Effector CD8-positive, alpha-beta T cell (primary cell): ENCODE measurements at places on chromosomes 6 and 20.

DNA sequence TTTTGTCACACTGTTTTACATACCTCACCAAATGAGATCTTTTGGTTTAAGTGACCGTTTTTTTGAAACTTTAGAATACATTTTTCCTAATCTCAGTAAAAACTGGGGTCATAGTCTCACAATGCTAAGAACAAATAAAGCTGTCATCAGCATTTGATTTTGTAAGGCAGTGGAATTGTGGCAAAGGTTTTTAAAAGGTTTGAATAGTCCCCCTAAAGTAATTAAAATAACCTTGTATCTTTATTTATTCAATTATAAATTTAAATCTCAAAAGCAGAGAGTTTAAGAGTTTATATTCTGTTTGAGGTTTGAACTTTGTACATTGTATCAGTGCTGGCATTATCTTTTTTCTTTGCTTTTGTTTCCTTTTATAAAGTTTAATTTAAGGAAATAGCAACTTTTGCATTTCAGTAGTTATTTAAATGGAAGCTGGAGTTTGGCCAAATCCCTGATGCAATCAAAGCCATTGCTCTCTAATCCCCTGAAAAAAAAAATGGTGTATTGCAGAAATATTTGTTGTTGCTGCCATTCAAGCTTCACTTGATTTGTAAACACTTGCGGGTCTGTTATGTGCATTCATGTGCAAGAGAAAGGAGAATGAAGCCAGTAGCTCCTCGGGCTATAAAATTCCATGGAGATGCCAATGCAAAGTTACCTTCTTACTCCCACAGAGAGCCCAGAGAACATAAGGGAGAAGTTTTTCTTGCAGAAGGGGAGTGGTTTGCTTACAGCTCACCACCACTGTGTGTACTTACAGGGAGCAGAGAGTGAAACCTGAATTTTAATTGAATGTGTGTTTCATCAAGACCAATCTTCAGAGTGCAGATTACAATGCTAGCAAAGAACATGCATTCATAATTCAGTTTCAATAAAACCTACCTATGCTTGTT lies 391.8 kb downstream of the ARHGAP18 start:
- no peak for DNase-seq

DNA sequence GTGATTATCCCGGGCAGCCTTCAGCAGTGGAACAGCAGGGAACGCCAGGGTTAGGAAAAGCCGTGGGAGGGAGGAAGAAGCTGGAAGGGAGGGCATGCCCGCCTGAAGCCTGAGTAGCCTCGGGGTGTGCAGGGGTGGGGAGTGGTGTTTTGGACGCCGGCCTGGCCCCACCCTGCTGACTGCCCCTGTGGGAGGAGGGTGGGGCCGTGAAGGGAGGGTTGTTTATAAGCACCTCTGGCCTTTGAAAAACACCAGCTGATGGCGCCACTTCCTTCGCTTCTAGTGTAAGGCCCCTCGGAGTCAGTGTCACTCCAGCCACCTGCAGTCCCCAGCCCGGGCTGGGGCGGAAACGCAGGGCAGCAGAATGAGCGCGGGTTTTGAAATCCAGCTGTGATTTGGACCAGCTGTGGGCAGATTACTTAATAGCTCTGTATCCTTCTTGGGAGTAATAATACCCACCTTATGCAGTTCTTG lies 52.8 kb upstream of the BMP6 start:
- DNase-seq, result no peak

GRCh38 chr6:108091288-108091687 lies 16.7 kb upstream of the OSTM1 start:
- no peak for DNase-seq

DNA sequence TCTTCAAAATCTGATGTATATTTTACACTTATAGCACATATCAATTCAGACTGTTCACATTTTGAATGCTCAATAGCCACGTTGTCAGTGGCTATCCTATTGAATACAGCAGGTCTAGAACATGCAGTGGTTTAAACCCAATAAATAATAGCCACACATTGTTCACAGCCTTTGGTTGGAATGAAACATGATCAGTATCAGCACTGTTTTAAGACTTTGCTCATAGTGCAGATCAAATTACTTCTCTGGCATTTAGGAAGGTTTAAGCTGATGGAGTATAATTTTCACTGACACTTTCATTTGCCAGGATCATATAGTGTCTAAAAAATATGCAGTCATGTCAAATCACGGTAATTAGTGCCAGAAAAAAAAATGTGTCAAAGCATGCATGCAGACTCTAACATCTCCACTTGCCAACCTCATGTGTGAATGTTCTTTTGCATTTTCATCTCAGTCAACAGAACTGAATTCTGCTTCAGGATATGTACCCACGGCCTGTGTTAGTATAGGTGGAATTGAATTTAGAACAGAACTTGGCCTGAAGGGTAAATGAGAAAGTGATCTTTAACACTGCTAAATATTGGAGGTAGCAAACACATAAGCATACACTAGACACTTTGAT lies 184.1 kb downstream of the SLC24A3 start:
- no peak for DNase-seq

- DNase-seq, result no peak
Observed at GRCh38 chr20:16828666-16829305, 80.6 kb downstream of the OTOR start.

DNA sequence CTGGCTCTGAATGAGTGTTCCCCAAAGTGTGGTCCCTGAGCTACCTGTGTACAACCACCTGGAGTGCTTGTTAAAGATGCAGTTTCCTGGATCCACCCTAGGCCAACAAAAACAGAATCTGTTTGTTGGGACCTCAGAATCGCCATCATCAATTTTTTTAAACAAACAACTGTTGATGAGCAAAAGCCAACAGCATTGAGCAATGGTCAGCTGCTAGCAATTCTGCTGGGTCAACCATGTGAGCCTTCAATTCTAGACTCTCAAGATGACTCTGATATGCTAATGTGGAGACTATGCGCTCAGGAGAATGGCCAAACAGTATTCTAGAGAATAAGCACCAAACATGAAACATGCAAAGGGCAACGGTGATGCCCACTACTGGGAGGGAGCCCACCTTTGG lies 64.4 kb upstream of the IYD start:
- no peak for DNase-seq

GRCh38 chr6:17042422-17043147 lies 59.3 kb upstream of the STMND1 start:
- no peak for DNase-seq

DNA sequence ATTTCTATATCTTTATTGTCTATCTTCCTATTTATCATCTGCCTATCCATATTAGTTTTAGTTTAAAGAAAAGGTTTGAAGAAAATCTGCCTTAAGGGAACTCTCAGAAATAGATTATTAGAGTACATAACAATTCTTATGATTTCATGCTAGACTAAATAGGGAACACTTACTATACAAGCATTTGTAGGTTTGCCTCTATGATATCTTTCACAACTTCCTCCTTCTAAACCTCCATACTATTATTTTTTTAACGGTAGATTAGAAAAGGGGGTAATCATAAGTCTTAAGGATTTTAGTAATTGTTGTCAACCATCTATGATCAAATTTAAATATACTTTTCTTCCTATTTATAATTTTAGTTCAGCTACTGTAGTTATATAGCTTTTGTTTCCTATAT lies 11.6 kb upstream of the DSE start:
- DNase-seq, result no peak

GRCh38 chr6:97067045-97067444 lies 142.5 kb downstream of the KLHL32 start:
- DNase-seq, result no peak

GRCh38 chr6:131519670-131520436 lies 53.2 kb upstream of the ARG1 start:
- no peak for DNase-seq

GRCh38 chr20:45187693-45188092 lies 13.0 kb downstream of the PI3 start:
- no peak for DNase-seq

DNA sequence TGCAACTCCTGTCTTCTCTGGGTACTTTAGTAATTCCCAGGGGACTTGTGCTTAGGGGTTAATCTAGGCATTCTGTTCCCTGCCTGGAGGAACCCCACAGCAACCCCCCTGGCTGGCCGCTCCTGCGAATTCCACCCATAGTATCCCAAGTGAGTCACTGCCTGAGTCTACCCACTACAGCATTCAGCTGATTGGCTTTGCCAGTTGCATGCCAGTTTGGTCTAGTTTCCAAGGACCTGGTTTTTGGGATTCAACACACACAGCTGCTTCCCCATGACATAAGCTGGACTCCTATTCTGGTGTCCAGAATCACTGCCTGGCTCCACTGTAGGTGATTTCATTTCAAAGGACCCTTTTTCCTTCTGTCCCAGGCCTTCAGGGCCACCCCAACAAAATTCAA lies 40.3 kb downstream of the PLCG1 start:
- no peak for DNase-seq

DNA sequence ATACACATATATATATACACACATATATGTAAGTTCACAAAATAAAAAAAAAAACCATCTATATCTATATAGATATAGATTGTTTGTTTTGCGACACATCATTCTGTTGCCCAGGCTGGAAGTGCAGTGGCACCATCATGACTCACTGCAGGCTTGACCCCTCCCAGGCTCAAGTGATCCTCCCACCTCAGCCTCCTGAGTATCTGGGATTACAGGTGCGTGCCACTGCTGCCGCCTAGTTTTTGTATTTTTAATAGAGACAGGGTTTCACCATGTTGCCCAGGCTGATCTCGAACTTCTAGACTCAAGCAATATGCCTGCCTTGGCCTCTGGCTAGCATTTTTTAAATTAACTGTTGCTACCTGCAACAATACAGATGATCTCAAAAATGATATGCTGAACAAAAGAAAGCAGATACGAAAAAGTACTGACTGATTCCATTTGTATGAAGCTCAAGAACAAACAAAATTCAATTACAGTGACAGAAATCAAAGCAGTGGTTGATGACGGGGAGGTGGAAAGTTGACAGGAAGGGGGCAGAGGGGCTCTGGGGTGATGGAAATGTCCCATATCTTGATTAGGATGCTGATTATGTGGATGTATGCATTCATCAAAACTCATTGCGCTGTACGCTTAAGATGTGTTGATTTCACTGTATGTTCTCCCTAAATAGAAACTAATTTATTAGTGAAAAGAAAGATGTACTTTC lies 49.6 kb downstream of the ATXN1 start:
- DNase-seq, result no peak

DNA sequence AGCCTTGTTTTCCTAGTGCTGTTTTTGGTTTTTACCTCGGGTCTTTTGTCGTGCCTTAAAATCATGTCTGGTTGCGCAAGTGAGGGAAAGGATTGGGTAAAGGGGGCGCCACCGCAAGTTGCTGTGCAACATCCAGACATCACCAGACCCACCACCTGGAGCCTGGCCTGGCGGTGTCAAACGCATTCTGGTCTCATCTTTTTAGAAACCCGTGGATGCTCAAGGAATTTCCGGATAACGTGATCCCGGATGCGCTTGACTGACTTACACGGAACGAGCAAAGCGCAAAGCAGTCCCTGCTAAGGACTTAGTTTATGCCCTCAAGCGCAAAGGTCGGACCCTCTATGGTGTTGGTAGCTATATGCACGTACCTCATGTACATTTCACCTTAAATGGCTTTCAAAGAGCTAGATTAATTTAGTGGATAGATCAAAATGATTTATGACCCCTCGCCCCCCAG lies 105.2 kb downstream of the OR2B2 start:
- DNase-seq, result no peak

DNA sequence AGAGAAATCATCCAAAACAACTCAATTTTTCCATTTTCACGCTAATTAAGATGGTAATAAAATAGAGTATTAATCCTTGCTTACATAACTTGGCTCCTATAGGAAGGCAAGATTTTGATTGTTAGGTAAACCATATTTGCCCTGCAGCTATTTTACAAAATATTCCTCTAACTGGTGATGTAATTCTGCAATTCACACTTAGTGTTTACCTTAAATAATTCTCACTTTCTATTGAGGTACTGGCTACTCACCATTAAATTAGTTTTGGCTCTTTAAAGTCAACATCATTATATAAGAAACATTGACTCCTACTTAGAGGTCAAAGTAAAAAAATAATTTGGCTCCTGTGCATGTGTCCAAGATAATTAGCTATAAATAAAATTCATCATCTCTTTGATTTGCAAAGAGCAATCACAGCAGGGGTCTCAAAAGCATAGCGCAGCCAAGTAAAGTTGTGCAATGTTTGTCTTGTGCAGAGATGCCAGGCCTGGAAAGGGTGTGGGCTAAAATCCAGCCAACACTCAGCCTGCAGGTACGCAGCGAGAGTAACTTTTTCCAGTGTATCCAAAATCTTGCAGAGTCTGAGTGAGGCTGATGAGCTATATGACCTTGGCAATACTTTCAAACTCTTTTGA lies 501.2 kb downstream of the MMUT start:
- DNase-seq, result no peak

DNA sequence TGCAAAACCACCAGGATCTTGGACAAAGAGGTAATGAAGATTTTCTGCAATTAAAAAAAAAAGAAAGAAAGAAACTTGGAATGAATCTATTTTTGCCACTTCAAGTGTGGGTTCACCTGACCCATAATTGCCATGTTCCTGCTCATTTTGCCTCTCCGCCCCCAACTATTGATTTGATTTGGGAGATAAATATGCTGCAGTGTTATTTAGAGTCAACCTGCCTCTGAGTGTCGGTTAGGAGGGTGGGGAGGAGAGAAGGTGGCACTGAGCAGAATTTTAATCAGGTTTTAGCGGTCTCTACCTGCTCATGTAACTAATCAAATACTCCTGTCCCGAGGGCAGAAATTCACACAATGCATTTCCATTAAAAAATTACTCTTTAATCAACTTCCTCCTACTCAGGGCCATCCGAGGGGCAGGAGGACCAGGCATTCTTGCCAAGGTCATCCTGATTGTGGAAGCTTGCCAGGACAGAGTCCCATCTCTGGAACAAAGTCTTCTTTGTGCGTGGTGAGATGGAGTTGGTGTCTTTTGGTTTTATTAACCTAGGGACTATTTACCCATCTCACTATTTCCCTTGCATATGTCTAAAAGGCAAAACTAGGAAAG lies 300.1 kb downstream of the CDH26 start:
- DNase-seq, result no peak

GRCh38 chr20:23049201-23050075 lies at the start of gene THBD:
Gene THBD, minus strand, starts transcription at chr20:23049672. Its CDS starts 168 bp downstream, at chr20:23049504.
- DNase-seq, result no peak

DNA sequence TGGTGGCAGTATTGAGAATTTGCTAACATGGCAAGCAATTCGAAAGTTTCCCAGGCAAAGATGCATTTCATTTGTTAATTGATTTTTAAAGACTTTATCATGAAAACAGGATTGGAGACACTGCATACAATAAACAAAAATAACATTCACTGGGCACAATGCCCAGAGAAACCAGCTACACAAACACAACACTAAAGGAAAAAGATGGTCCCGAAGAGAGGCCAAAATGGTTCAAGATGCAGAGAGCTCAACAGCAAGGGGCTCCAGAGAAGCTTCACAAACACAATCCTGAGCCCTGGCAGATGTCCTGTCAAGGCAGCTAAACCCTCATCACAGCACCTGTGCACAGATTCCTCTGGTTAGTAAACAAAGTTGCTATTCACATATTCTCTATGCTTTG lies 79.3 kb downstream of the INSM1 start:
- no peak for DNase-seq

DNA sequence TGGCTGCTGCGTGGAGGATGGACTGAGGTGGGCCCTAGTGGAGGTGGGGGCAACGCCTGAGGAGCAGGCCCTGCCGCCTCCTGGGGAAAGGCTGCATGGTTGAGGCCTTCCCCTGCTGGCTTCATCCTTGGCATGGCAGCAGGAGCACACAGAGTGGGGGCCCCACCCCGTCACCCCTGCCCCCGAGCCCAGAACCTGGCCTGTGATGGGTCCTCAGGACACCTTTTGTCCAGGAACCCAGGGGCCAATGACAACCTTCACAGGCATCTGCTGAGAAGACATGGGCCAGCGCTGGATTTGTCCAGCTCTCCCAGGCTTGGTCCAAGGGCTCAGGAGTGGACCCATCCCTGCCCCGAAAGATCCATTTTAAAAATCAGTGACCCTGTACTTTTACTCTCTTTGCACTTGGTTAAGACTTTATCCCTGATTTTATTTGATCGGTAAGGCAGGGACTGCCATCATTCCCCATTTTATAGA lies 575 bp upstream of the SLC17A9 start:
- DNase-seq, result no peak
